Upper lobe of left lung (tissue), 6 donors: ENCODE measurements at places on chromosomes 2 and 18. TPM values are rescaled to one million over a fixed set of nuclear protein-coding genes. Genes with fewer than 3 reads are reported as not detected.

CRYBA2 gene
- total RNA-seq, result not detected

GKN2 gene
- 10.5 TPM for total RNA-seq

KDM3A gene
- 24.9 TPM for total RNA-seq

SERPINB11 gene
- total RNA-seq, result not detected

NDC80 gene
- total RNA-seq, result 1.0 TPM

CHRND gene
- total RNA-seq, result not detected

AGPS gene
- total RNA-seq, result 46.1 TPM

TMEM247 gene
- not detected for total RNA-seq

SLC5A7 gene
- 0.33 TPM for total RNA-seq

FAM124B gene
- total RNA-seq, result 1.5 TPM

MBD5 gene
- total RNA-seq, result 99.5 TPM

UGT1A5 gene
- not detected for total RNA-seq

LRRTM1 gene
- total RNA-seq, result 0.22 TPM

EVA1A gene
- 96.9 TPM for total RNA-seq

RRM2 gene
- 2.1 TPM for total RNA-seq

GALR1 gene
- total RNA-seq, result not detected

CYP27A1 gene
- total RNA-seq, result 130 TPM

EFR3B gene
- total RNA-seq, result 7.3 TPM

CNTNAP5 gene
- total RNA-seq, result not detected

MALL gene
- 128 TPM for total RNA-seq

GLB1L gene
- total RNA-seq, result 14.3 TPM

SRD5A2 gene
- total RNA-seq, result 0.09 TPM

CHAC2 gene
- total RNA-seq, result 3.1 TPM

LAPTM4A gene
- total RNA-seq, result 47.9 TPM

RUFY4 gene
- 0.51 TPM for total RNA-seq

AQP12A gene
- not detected for total RNA-seq

KCNG2 gene
- total RNA-seq, result 0.49 TPM

ITGA4 gene
- total RNA-seq, result 18.2 TPM

RNF125 gene
- 4.1 TPM for total RNA-seq

NAT8 gene
- not detected for total RNA-seq

ASPRV1 gene
- 1.4 TPM for total RNA-seq

EFEMP1 gene
- total RNA-seq, result 65.0 TPM

ELMOD3 gene
- total RNA-seq, result 29.7 TPM

GPR45 gene
- total RNA-seq, result not detected
